ENCODE measurements at places on chromosomes 5 and 9.

DNA sequence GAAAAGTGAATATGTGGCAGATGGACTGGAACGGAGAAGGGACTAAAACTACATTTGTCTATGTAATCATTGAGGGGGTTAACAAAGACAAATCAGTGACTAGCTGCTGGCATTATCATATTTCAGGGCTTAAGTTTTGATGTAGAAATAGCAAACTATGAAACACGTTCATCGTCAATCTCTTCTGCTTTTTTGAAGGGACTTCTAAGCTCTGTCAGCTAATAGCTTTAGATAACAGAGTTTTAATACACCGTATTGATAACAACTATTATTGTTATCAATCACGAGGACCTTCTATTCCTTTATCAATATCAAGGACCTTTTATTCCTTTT is 38.9 kb upstream of the MRPS30 start:
- DNase-seq: no peak

DNA sequence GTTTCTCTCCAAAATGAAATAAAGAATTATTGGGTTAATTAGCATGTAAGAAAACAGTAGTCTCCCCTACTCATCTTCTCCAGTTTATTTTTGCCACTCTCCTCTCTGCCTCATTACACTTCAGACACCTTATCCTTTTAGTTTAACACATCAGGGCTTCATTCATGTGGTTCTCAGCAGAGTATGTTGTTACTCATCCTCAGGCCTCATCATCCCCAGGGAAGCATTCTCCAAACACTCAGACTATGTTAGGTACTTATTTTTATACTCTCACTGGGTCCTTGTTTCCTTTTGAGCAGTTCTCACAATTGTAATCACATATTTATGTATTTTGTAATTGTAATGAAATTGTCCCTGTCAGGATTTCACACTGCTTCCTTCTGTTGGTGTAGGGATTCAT is 470.5 kb downstream of the PDE4D start:
- no peak for DNase-seq

DNA sequence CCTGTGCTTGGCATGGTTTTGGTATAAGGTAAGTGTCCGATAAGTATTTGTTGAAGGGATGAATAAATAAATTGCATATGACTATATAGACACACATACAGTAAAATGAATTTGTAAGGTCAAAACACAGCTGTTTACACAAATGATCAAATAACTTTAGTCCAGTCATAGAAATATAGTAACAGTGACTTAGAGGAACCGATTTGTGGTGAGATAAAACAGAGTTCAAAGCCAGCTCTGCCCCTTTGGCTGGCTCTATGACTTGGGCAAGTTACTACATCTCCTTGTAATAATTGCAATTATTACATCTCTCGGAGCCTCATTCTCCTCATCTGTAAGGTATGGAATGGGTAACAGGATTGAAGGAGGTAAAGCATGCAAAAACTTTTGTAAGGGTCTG is 384.0 kb downstream of the PLK2 start:
- no peak for DNase-seq

DNA sequence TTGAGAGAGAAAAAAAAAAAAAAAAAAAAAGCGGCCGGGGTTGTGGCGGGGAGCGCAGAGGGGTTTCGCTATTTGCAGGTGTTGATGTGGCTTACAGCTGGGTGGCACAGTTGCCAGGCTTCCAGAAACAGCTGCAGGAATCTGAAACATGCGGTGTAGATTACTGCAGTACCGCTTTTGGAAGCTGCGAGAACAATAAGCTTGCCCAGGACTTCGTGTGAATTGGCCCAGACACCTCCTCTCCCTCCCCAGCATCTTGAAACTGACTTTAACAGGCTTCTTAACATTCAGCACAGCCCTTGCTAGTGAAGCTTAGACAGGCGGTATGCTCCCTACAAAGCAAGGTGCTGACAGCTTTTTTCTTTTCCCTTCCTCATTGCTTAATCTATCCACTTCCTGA is 104.0 kb downstream of the ATP10B start:
- DNase-seq: no peak

- DNase-seq: no peak
Measured at GRCh38 chr5:85545129-85545528, 1072.6 kb upstream of the COX7C start.

GRCh38 chr9:98899408-98900056 is 44.2 kb upstream of the COL15A1 start:
- no peak for DNase-seq

DNA sequence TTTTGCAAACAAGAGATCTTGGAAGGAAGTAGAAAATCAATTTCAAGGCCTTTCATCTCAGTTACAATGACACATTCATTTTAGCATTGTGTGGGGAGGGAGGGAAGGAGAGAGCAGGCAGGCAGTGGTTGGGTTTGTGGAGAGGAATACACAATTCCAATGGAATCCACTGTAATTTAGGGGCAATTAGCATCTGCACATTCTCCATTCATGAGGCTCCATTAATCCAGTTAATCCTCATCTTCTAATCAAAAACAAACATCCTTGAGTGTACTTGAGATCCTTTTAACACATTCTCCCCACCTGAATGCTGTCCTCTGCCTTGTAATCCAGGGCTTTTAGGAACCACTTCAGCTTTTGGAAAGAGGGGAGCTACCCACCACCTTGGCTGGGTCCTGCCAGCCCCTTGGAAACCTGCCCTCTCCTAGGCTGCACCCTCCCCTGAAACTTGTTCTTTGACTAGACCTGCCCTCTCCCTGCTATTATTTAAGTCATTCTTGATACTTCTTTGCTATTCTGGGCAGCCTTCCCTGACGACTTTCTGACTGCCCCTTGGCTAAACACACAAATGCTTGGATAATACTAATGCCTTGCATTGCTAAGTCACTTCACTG is 271.2 kb downstream of the SLIT3 start:
- DNase-seq: no peak

DNA sequence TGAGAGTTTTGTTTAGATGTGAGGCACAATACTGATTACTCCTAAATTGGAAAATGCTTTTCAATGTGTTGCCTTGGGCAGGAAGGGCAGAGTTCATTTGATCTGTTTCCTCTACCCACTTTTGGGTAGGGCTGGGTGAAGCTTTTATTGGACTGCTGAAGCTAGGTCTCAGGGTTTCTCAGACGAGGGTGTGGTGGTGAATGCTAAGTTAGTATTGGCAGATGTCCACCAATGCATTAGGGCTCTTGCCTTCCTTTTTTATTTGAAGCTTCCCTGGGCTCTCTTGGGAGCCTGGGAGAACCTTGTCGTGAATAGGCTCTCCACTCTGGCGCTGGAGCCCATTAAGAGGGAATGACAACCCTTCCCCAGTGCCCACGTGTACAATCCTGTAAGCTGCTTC is 23.1 kb downstream of the SPTAN1 start:
- no peak for DNase-seq

DNA sequence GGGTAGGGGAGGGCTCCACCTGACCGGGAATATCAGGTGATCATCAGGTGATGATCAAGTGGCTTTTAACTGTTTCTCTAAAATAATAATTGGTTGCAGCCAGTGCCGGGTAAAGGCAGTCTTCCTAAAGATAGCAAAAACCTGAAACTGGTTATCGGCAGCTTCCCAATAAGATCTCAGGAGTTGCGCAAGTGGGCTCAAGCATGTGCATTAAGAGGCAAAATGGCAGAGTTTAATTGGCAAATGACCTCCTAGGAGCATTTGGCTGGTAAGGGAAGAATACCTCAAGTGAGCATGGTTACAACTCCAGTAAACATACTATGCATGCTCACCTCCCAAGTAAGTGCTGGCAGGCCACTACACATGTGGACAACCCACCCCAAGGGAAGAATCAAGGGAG is 4.2 kb downstream of the C1QTNF3 start:
- DNase-seq: no peak

DNA sequence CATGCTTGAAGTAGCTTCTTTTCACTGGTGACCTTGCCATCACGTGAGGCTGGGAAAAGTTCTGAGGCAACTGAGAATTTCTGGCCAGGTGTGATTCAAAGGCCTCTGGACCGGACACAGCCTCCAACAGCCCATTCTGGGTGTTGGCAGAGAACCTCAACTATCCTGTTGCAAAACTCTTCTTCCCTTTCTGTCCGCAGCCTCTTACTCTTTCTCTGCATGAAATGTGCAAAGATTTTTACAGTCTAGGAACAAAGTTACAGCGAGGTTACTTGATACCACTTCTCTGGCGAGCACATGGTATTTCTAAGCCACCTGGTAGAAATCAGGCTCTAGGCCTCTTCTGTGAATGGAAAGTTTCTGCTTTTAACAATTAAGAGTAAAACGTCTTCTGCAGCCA is 79.2 kb downstream of the FREM1 start:
- DNase-seq: no peak
